Hypothalamus (tissue), 51 donors: ENCODE measurements at places on chromosomes 2 and 18.

GRCh38 chr18:27135504-27136207 is 49.5 kb downstream of the CHST9 start:
- DNase-seq: no peak

DNA sequence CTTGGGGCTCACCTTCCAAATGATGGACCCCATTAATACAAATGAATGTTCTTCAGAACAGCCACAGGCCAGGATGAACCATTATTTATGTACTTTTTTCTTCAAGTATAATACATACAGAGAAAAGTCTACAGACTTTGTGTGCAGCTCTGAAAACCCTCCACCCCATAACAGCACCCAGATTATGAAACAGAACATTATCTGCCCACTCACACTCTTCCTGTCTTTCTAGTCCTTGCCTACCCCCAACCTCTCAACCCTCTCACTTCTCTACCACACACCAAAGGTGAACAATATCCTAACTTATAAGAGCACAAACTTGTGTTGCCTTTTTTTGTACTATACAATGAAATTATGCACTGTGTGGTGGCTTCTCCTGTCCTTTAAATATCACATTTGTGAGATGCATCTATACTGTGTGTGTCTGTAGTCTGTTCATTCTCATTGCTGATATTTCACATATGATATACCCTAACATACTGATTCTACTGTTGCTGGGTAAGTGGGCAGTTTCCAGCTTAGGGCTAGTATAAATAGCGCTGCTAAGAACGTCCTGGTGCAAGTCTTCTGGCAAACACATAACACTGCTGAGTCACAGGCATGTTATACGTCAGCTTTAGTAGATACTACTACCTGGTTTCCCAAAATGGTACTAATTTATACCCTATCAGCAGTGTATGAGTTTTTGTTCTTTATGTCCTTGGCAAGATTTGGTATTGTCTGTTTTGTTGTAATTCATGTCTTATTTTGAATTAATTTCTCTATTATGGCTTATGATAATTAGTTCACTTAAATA is 1.0 kb upstream of the NPHP1 start:
- no peak for DNase-seq

GRCh38 chr2:208329485-208329884 is 63.4 kb downstream of the PIKFYVE start:
- no peak for DNase-seq

- no peak for DNase-seq
Observed at GRCh38 chr2:11254100-11254536, 90.3 kb downstream of the ROCK2 start.

- DNase-seq: no peak
Observed at GRCh38 chr2:51624995-51625394, 593.1 kb upstream of the NRXN1 start.

- no peak for DNase-seq
Observed at GRCh38 chr2:219631406-219631891, 4.0 kb downstream of the SLC4A3 start.

DNA sequence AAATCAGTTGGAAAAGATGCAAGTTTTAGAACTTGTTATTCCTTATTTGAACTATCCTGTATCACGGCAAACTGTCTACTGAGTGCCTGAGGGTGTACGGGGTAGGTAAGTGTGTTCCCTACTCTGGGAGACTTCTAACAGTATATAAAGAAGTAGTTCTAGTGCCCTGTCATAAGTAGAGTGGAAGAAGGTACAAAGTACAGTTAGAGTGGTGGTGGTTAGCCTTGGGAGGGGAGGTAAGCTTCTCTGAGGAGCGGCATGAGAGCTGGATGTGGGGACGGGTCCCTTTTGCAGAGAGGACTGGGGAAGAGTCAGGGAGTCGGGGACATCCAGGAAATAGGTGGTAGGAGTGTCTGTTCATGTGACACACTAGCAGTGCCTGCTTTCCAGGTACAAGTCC is 48.5 kb downstream of the DGKD start:
- DNase-seq: no peak

DNA sequence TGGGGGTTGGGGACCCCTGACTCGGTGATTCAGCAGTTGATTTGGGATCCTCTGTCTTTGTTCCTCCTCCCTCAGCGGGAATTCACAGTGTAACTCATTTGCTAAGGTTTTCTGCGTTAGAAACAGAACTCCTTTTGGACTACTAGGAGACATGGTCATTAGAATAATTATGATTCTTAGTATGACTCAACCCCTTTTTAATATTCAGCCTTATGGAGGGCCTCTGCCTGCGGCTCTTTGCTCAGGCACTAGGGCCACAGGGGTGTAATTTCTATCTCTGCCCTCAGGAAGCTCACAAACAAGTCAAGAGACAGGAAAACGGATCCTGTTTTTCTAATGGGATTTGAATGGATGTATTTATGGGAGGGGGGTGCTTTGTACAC is 117.4 kb downstream of the SPTBN1 start:
- no peak for DNase-seq

DNA sequence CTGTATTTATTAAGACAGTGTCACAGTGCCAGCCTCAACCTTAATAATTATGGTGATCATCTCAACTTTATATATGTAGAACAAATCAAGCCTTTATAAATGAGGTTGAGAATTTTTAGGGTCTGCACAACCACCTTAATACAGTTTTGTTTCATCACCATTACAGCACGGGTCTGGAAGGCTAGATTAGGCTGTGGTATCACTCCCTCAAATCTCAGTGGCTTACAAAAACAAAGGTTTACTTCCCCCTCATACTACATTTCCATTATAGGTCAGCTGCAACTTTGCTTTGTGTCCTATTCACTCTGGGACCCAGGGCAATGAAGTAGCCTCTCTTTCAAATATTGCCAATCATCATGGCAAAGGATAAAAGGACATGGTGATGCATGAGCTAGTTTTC is 23.3 kb upstream of the USP14 start:
- no peak for DNase-seq

GRCh38 chr2:241560883-241561474 is 2.4 kb downstream of the BOK start:
- peak; percentile 49 for DNase-seq

DNA sequence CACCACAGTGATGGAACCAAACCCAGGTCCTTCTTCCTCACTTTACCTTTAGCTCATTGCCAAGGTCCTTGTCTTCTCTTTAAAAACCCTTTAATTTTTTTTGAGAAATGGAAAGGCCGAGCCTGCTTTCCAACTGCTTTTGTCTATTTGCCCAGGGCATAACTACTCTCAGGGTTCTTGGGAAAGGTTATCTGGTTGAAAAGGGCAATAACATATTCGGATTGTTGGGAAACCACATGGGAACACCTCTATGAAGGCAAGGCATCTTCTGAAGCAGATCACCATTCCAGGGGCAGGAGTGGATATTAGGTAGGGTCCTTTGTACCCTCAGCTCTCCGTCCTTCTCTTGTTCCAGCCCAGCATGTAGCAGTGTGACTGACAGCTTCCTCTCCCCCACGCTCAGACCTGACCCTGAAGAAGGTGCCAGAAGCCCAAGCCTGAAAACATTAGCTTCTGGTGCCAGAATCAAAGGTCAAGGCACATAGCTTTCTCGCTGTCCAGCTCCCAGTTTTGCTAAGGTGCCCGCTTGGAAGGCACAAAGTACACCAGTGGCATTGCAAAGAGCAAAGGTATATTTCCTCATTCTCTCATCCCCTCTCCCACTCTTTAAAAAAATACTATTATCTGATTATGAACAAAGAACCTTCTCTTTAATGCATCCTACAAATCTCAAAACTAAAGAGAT is 123.2 kb upstream of the LINC00305 start:
- no peak for DNase-seq

- DNase-seq: no peak
Observed at GRCh38 chr2:165248238-165248637, 9.0 kb downstream of the SCN2A start.

GRCh38 chr2:181005809-181006208 is 25.4 kb downstream of the UBE2E3 start:
- DNase-seq: no peak

- no peak for DNase-seq
Observed at GRCh38 chr2:51723691-51724090, 691.8 kb upstream of the NRXN1 start.

GRCh38 chr2:12883906-12884305 is 167.2 kb downstream of the TRIB2 start:
- DNase-seq: no peak

DNA sequence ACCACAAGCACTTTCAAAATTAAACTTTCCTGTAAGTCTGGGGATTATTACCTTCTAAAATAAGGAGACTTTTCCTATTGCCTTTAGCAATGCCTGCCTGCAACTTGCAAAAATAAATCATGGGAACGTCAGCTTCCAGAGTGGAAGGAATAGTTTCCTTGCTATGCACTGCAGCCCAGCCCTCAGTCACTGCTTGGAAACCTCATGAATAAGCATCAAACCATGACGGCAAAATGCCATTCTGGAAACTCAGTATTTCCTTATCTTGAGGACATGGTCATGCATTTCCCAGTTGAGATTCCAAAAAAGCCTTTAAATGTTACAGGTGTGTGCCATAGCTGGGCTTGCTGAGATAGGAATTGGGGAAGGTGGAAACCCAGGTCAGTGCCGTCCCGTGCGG is 84.2 kb upstream of the OTOS start:
- DNase-seq: no peak

GRCh38 chr2:199926806-199927205 is 15.7 kb downstream of the C2orf69 start:
- DNase-seq: no peak

- no peak for DNase-seq
Observed at GRCh38 chr2:218230882-218231281, 13.9 kb downstream of the ARPC2 start.

DNA sequence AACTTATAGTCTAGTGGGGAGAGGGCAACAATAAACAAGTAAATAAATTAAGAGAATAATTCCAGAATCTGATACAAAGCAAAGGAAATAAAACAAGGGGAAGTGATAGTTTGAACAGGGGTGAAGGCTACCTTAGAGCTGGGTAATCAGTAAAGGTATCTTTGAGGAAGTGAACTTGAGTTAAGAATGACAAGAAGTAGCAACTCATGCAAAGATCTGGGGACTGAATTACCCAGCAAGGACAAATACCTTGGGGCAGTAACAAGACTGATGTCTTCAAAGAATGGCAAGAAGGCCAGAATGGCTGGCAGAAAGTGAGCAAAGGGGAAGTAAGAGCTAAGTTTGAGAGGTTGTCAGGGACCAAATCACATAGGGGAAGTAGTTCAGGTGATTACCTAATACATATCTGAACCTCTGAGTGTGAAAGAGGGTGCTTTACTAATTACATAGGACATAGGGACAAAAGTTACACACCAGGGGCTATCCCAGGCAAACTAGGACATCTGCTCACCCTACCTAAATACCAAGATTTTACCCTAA is 244.6 kb upstream of the HNRNPA3 start:
- no peak for DNase-seq

DNA sequence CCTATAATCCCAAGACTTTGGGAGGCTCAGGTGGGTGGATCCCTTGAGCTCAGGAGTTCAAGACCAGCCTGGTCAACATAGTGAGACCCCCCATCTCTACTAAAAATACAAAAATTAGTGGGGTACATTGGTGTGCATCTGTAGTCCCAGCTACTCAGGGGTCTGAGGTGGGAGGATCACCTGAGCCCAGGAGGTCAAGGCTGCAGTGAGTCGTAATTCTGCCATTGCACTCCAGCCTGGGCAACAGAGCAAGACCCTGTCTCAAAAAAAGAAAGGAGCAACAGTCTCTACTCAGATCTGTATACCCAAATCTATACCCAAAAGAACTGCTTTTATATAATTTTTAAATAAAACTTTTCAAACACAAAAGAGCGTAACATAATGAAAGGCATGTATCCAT is 5.5 kb upstream of the HSBP1L1 start:
- DNase-seq: no peak

- DNase-seq: no peak
Observed at GRCh38 chr2:138209009-138209408, 244.7 kb downstream of the HNMT start.

DNA sequence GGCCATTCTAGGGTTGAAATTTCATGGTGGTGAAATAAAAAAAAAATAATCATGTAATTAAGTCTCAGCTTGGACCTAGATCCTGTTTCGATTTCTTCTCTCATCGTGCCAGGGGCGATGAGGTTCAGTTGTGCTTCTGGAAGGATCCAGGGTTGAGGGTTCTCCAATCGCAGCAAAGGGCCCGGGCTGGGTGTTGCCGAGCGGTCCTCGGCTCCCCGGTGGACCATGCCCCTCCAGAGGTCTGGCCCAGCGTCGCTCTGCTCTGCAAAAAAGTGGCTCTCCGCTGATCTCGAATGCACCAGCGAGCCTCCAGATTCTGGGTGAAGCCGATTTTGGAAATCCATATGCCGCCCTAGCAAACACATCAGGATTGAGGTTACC is 39.0 kb downstream of the EN1 start:
- DNase-seq: no peak

GRCh38 chr2:39484620-39485495 is 47.8 kb upstream of the MAP4K3 start:
- DNase-seq: no peak

DNA sequence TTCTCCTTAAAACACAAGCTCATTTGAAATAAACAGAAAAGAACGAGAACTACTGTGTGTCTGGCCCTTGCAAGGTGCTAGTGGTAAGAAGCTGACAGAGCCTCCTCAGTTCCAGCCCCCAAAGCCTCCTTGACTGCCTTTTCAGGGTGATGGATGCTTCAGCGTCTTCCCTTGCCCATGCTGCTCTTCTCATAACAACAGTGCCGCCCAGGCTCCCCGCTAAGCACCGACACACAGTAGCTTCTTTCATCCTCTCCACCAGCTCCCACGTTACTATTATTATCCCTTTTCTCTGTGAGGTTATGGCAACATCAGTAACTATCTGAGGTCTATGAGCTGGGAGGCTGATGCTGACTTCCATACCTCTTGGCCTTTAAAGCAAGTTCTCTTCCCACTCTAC is 418.6 kb downstream of the TSN start:
- no peak for DNase-seq

GRCh38 chr2:169823996-169824372 is 721 bp downstream of the METTL5 start:
- no peak for DNase-seq

GRCh38 chr2:68126561-68126960 is 31.1 kb upstream of the PNO1 start:
- no peak for DNase-seq

- DNase-seq: no peak
Observed at GRCh38 chr2:47676261-47676926, 106.6 kb upstream of the MSH6 start.

DNA sequence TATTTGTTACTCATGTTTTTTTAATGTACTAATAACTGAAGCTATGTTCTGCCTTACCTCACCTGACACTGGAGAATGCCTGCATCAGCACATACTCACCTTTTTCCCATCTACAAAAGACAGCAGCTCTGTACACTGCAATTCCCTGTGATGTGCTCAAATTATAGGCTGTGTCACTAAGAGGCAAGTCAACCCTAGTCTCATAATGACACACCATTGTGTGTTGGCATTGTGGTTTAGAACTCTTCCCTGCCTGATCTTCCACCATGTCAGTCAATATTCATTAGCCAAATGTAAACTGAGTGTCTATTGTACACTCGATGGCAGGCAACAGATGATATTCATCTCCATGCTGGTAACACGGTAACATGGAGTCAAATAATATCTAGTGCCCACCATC is 332.1 kb upstream of the TCF4 start:
- no peak for DNase-seq

- DNase-seq: no peak
Observed at GRCh38 chr2:80377071-80377470, 72.5 kb upstream of the LRRTM1 start.

- DNase-seq: no peak
Observed at GRCh38 chr2:168044176-168044575, 203.2 kb downstream of the STK39 start.
